ENCODE measurements at places on chromosomes 4 and X. TPM values are rescaled to one million over a fixed set of nuclear protein-coding genes. Genes with fewer than 3 reads are reported as not detected.

NPY1R gene
- total RNA-seq = 0.62 TPM

ANXA10 gene
- not detected for total RNA-seq

GRPR gene
- total RNA-seq = 2.1 TPM

BGN gene
- total RNA-seq = 121 TPM

RHOXF2B gene
- not detected for total RNA-seq

STPG2 gene
- 0.85 TPM for total RNA-seq

ASMTL gene
- 31.9 TPM for total RNA-seq

S100P gene
- 1.1 TPM for total RNA-seq

SHROOM3 gene
- 62.7 TPM for total RNA-seq

DCHS2 gene
- total RNA-seq = 5.1 TPM

GRCh38 chr4:76197971-76198410 lies 15.6 kb downstream of the SCARB2 start:
- H3K4me1 ChIP-seq = peaks cover 50% of the 10 kb centered on the region
- H3K36me3 ChIP-seq = peaks cover 21% of the 10 kb centered on the region
- no peaks in the 10 kb centered on the region for H3K27me3 ChIP-seq
- H3K4me3 ChIP-seq = peak overlapping the region; percentile 8
- H3K27ac ChIP-seq = peak overlapping the region; percentile 93

GRCh38 chr4:111475001-111475400 lies 670.3 kb upstream of the FAM241A start:
- peaks cover 4% of the 10 kb centered on the region for H3K36me3 ChIP-seq
- H3K4me1 ChIP-seq = peaks cover 10% of the 10 kb centered on the region
- H3K4me3 ChIP-seq = no peak overlapping the region
- H3K27me3 ChIP-seq = no peaks in the 10 kb centered on the region

DNA sequence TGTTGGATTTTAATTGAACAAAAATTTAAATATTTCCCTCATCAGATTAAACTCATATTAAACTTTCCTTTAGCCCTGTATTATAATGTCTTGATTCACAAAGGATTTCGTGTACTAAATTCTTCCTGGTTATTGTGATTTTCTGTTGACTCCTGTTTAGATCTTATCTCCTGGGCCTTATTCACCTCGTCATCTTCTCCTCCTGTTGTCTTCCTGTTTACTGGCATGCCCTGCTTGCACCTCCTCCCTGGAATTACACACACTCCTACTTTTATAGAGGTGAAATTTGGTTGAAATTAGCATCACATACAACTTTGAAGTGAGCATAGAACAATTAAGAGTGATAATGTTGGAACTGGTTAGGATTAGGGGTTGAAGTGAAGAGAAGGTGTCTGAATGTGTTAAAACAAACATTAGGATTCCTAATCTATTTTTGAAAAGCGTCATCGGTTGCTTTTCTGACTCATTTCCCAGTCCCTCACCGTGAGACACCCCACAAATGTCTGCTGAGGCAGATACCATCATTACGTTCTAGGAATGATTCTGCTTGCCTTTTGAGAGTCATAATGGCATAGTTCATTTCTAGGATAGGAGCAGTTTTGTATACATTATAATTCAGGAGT lies 32.5 kb downstream of the TLL1 start:
- no peak for DNase-seq
- no peaks in the 10 kb centered on the region for H3K4me1 ChIP-seq
- H3K27ac ChIP-seq = no peak overlapping the region
- no peak overlapping the region for H3K4me3 ChIP-seq
- H3K27me3 ChIP-seq = no peaks in the 10 kb centered on the region

GRCh38 chr4:142434519-142435224 lies 411.4 kb downstream of the INPP4B start:
- H3K36me3 ChIP-seq = peaks cover 20% of the 10 kb centered on the region
- no peak overlapping the region for H3K4me3 ChIP-seq
- DNase-seq = no peak
- H3K27ac ChIP-seq = no peak overlapping the region

DNA sequence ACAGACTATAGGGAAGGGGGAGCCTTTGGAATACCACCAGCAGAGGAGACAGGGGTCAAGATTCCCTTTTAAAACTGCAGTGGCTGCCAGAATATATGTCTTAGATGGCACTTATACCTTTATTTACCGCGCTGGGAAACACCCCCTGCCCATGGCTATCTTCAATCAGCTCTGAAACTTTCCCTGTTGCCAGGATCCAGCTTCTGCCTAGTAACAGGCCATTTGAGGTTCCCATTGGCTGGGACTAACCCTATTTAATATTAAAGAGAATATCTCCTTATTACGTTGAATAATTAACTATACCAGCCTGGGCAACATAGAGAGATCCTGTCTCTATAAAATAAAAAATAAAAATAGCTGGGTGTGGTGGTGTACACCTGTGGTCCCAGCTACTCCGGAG lies 23.8 kb downstream of the SOWAHB start:
- H3K36me3 ChIP-seq = no peaks in the 10 kb centered on the region
- peaks cover 2% of the 10 kb centered on the region for H3K27me3 ChIP-seq
- no peak overlapping the region for H3K4me3 ChIP-seq
- peaks cover 2% of the 10 kb centered on the region for H3K4me1 ChIP-seq
- H3K27ac ChIP-seq = no peak overlapping the region

GRCh38 chr4:147747787-147748454 lies 16.0 kb downstream of the ARHGAP10 start:
- H3K36me3 ChIP-seq = peaks cover 6% of the 10 kb centered on the region
- peaks cover 5% of the 10 kb centered on the region for H3K4me1 ChIP-seq
- H3K4me3 ChIP-seq = no peak overlapping the region
- DNase-seq = no peak
- no peaks in the 10 kb centered on the region for H3K27me3 ChIP-seq
- H3K27ac ChIP-seq = no peak overlapping the region

DNA sequence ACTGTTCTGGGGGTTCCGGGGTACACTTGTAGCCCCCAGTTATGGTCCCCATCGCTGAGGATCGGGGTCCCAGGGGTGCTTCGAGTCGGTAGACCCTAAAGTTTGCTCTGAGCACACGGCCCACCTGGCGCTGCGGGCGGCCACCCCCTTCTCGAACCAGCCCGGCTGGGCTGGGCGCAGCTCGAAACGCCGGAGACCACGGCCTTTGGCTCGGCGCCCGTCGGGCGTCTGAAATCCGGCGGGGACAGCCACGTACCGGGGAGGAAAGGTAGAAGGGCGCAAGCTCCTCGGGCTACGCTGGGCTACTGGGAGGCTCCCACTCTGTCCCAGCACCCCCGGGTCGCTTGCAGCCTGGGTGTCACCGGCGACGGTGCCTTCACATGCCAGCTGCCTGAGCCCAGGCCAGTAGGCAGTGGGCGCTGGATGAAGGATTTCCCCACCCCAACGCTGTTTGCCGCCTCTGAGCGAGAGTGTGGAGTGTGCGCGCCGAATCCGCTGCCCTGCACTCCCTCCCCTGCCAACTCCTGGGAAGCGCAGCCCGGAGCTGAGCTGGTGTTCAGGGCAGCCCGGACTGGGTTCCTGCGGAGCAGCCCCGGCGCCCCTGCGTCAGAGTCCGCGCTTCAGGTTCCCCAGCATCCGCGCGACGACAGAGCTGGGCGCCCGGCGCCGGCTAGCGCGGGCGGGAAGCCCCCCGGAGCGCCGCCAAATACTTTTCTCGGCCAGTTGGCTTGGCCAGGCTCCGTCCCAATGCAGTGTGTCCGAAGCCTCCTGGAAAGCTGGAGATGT lies 637 bp downstream of the MAMLD1 start:
- peak overlapping the region; percentile 56 for H3K4me3 ChIP-seq
- peaks cover 68% of the 10 kb centered on the region for H3K27me3 ChIP-seq
- peaks cover 16% of the 10 kb centered on the region for H3K4me1 ChIP-seq
- no peaks in the 10 kb centered on the region for H3K36me3 ChIP-seq

GRCh38 chr4:67743194-67743593 lies 11.0 kb downstream of the GNRHR start:
- no peak overlapping the region for H3K4me3 ChIP-seq
- H3K27ac ChIP-seq = no peak overlapping the region
- no peaks in the 10 kb centered on the region for H3K27me3 ChIP-seq
- no peaks in the 10 kb centered on the region for H3K36me3 ChIP-seq

- H3K4me1 ChIP-seq = no peaks in the 10 kb centered on the region
- peaks cover 8% of the 10 kb centered on the region for H3K36me3 ChIP-seq
- no peak overlapping the region for H3K27ac ChIP-seq
- DNase-seq = no peak
Measured at GRCh38 chrX:22338740-22339139, 66.0 kb downstream of the CBLL2 start.

- no peak overlapping the region for H3K27ac ChIP-seq
- H3K36me3 ChIP-seq = no peaks in the 10 kb centered on the region
- no peaks in the 10 kb centered on the region for H3K4me1 ChIP-seq
- no peaks in the 10 kb centered on the region for H3K27me3 ChIP-seq
- no peak for DNase-seq
Measured at GRCh38 chrX:14039344-14039743, 9.7 kb upstream of the GEMIN8 start.

DNA sequence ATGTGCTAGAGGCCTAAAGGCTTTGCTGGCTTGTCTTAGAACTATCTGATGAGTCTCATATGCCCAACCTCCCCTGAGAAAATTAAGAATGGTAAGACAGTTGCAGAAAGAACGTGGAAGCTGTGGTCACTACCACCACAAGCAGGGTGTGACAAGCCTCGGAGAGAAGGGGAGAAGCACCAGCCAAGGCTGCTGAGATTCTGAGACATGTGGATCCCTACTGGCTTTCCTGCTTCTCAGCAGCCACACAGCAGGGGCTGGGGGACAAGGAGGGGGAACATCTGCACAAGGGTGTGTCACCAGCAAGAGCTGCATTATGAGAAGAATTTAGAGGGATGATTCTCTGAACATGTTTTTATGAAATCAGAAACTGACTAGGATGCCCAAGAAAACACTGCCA lies 19.4 kb downstream of the TAPT1 start:
- no peak overlapping the region for H3K4me3 ChIP-seq
- no peak overlapping the region for H3K27ac ChIP-seq
- H3K36me3 ChIP-seq = no peaks in the 10 kb centered on the region

DNA sequence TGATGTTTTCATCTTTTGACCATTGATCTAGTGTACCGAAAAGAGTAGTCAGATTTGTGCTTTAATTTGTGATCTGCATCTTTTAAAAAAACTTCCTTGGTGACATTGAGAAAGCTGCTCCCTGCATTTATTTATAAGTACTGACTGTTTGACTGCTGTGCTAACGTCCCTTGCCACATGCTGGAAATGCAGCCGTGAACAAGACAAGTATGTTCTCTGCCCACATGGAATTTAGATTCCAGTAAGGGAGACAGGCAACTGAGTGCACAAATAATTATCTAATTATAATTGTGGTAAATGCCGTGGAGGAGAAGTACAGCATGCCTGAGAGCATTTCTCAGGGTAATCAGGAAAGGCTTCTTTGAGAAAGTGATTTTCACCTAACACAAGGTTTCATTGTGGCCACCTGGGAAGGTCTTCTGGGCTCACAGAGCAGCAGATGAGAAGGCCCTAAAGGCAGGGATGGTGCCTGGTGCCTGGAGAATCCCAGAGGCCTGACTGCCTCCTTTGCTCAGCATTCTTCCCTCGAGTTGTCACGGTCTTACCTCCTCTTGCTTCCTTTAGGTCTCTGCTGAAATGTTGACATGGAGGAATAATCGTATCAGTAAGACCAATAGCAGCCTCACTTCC lies 55.8 kb downstream of the PTTG2 start:
- H3K36me3 ChIP-seq = peaks cover 24% of the 10 kb centered on the region
- H3K27me3 ChIP-seq = no peaks in the 10 kb centered on the region
- no peak for DNase-seq

- no peaks in the 10 kb centered on the region for H3K4me1 ChIP-seq
- H3K27ac ChIP-seq = no peak overlapping the region
- no peaks in the 10 kb centered on the region for H3K27me3 ChIP-seq
- DNase-seq = no peak
- no peak overlapping the region for H3K4me3 ChIP-seq
Measured at GRCh38 chr4:116020141-116020722, 906.8 kb upstream of the NDST4 start.

GRCh38 chrX:4825550-4825949 lies 1112.1 kb upstream of the PRKX start:
- H3K4me1 ChIP-seq = peaks cover 3% of the 10 kb centered on the region
- H3K27me3 ChIP-seq = no peaks in the 10 kb centered on the region
- H3K36me3 ChIP-seq = no peaks in the 10 kb centered on the region
- no peak for DNase-seq
- no peak overlapping the region for H3K27ac ChIP-seq

- H3K27me3 ChIP-seq = no peaks in the 10 kb centered on the region
- no peaks in the 10 kb centered on the region for H3K36me3 ChIP-seq
- DNase-seq = peak; percentile 31
- H3K4me3 ChIP-seq = no peak overlapping the region
Measured at GRCh38 chr4:3308691-3309090, 15.9 kb downstream of the RGS12 start.

- no peak for DNase-seq
- H3K27me3 ChIP-seq = no peaks in the 10 kb centered on the region
- H3K4me1 ChIP-seq = peaks cover 9% of the 10 kb centered on the region
- peak overlapping the region; percentile 24 for H3K27ac ChIP-seq
- peaks cover 45% of the 10 kb centered on the region for H3K36me3 ChIP-seq
Measured at GRCh38 chr4:145822181-145822580, 116.4 kb downstream of the ZNF827 start.

- no peak for DNase-seq
- H3K36me3 ChIP-seq = peaks cover 71% of the 10 kb centered on the region
- no peaks in the 10 kb centered on the region for H3K27me3 ChIP-seq
- no peak overlapping the region for H3K27ac ChIP-seq
Measured at GRCh38 chr4:182795446-182796238, 121.5 kb downstream of the DCTD start.

GRCh38 chrX:133413218-133413925 lies 1.9 kb downstream of the GPC4 start:
- peaks cover 48% of the 10 kb centered on the region for H3K4me1 ChIP-seq
- H3K27me3 ChIP-seq = peaks cover 74% of the 10 kb centered on the region
- peak overlapping the region; percentile 71 for H3K27ac ChIP-seq
- peak overlapping the region; percentile 90 for H3K4me3 ChIP-seq

GRCh38 chr4:136307765-136308164 lies 1224.5 kb downstream of the PCDH18 start:
- no peaks in the 10 kb centered on the region for H3K36me3 ChIP-seq
- no peak overlapping the region for H3K27ac ChIP-seq
- H3K27me3 ChIP-seq = no peaks in the 10 kb centered on the region
- peaks cover 12% of the 10 kb centered on the region for H3K4me1 ChIP-seq
- no peak for DNase-seq

- no peaks in the 10 kb centered on the region for H3K36me3 ChIP-seq
- no peak overlapping the region for H3K4me3 ChIP-seq
- no peak for DNase-seq
- H3K4me1 ChIP-seq = no peaks in the 10 kb centered on the region
- no peak overlapping the region for H3K27ac ChIP-seq
Measured at GRCh38 chrX:83446355-83446754, 61.7 kb upstream of the POU3F4 start.

GRCh38 chr4:141849367-141849766 lies 213.0 kb downstream of the IL15 start:
- peaks cover 2% of the 10 kb centered on the region for H3K36me3 ChIP-seq
- H3K27ac ChIP-seq = no peak overlapping the region
- no peaks in the 10 kb centered on the region for H3K27me3 ChIP-seq
- DNase-seq = no peak
- peaks cover 36% of the 10 kb centered on the region for H3K4me1 ChIP-seq

- peak overlapping the region; percentile 93 for H3K4me3 ChIP-seq
- H3K4me1 ChIP-seq = peaks cover 33% of the 10 kb centered on the region
- peak overlapping the region; percentile 95 for H3K27ac ChIP-seq
- no peaks in the 10 kb centered on the region for H3K27me3 ChIP-seq
- peaks cover 12% of the 10 kb centered on the region for H3K36me3 ChIP-seq
Measured at GRCh38 chrX:12977761-12978204, 2.9 kb downstream of the TMSB4X start.

Data from mesothelial cell of epicardium (in vitro differentiated cells).